Uterine smooth muscle cell (primary cell): ENCODE measurements at places on chromosomes 12 and 14. TPM values are rescaled to one million over a fixed set of nuclear protein-coding genes. Genes with fewer than 3 reads are reported as not detected.

Gene PNMA1
- total RNA-seq: 22.7 and 25.9 TPM in 2 replicates

Gene RTL1
- total RNA-seq: under 0.01 TPM in 2 replicates

Gene KCNJ8
- 9.6 and 15.5 TPM in 2 replicates for total RNA-seq

Gene GPR68
- 1.2 and 1.9 TPM in 2 replicates for total RNA-seq

Gene NYNRIN
- total RNA-seq: 9.1 and 13.2 TPM in 2 replicates

Gene LPAR5
- 0.12 TPM in 1 of 2 replicates, not detected in the other for total RNA-seq

Gene MUCL1
- not detected in 2 replicates for total RNA-seq

Gene DPPA3
- total RNA-seq: not detected in 2 replicates

Gene TSPAN9
- total RNA-seq: 24.6 and 37.2 TPM in 2 replicates

Gene RPL10L
- total RNA-seq: not detected in 2 replicates

Gene CISTR
- 0.75 TPM in 1 of 2 replicates, not detected in the other for total RNA-seq

Gene RD3L
- not detected in 2 replicates for total RNA-seq

Gene PLEKHG7
- total RNA-seq: not detected in 2 replicates

Gene PMEL
- total RNA-seq: 0.22 and 1.5 TPM in 2 replicates

Gene HCAR1
- total RNA-seq: 1.00 and 1.5 TPM in 2 replicates

Gene SLC38A1
- 82.0 and 114 TPM in 2 replicates for total RNA-seq

Gene ABCD2
- total RNA-seq: 0.25 and 0.33 TPM in 2 replicates

Gene RESF1
- 17.5 and 19.8 TPM in 2 replicates for total RNA-seq

Gene ZNF839
- 10.5 and 11.5 TPM in 2 replicates for total RNA-seq

Gene COX6A1
- 464 and 504 TPM in 2 replicates for total RNA-seq

Gene SLC5A8
- not detected in 2 replicates for total RNA-seq

Gene DEPDC4
- total RNA-seq: 1.1 and 3.2 TPM in 2 replicates

Gene MOAP1
- 11.3 and 15.0 TPM in 2 replicates for total RNA-seq

Gene CIROP
- total RNA-seq: 0.11 and 0.25 TPM in 2 replicates

Gene FOXG1
- total RNA-seq: under 0.01 TPM in 1 of 2 replicates, not detected in the other

Gene ACSM4
- not detected in 2 replicates for total RNA-seq

Gene OVCH1
- total RNA-seq: under 0.01 TPM in 1 of 2 replicates, not detected in the other

Gene STAB2
- total RNA-seq: not detected in 2 replicates

Gene ALDH1L2
- 62.8 and 79.4 TPM in 2 replicates for total RNA-seq

Gene RECQL
- 107 and 230 TPM in 2 replicates for total RNA-seq

Gene OR6C3
- total RNA-seq: not detected in 2 replicates

Gene CLEC1B
- not detected in 2 replicates for total RNA-seq

Gene CCDC197
- total RNA-seq: not detected in 2 replicates
